ENCODE measurements at places on chromosomes 7 and 10.

GRCh38 chr7:82163586-82163985 lies 280.0 kb downstream of the CACNA2D1 start:
- DNase-seq, result no peak

DNA sequence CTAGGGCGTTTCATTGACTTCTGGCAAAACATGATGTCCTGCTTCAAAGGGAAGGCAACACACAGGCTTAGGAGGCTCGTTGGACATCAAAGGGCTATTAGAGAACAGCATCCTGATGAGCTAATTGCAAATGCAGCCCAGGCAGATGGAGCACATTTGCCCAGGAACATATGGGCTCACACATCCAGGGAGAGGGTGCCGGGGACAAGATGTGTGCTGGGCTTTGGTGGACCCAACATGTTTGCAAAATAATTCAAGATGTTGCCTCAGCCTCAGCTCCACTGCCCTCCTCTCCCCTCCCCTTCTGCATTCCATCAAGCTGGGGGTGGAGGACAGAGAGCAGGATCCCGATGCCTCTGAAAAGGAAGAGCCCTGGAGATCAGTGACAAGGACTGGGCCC lies 217.1 kb upstream of the ZMIZ1 start:
- peak; percentile 37 for DNase-seq

DNA sequence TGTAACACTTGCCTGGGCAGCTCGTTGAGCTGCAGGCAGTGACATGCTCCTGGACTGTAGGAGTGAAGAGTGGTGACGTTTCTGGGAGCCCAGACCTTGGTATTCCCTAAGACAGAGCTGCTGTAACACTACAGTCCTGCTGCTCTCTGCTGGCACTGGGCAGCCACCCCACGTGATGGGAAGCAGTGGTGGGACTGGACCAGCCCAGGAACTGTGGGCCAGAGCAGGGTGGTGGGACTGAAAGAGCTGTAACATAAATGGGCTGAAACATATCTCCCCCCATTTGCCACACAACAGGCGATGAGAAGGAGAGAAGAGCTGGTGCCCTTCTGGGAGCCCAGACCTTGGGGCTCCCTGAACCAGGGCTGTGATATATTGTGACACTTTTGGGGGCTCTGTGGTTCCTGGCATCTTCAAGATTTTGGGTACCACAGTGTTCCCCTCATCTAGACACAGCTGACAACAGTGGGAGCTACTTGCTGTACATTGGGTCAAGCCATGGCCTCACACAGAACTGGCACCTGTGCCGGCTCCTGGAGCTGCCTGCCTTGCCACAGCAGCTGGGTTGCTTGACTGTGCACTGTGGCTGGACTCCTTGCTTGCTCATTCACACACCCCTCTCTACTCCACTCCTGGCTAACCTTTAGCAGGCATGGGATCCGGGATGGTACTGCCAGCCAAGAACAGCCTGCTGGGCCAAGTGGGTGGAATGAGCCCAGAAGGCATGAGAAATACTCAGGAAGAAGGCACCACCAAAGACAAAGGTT lies 161.3 kb upstream of the PCDH15 start:
- no peak for DNase-seq

DNA sequence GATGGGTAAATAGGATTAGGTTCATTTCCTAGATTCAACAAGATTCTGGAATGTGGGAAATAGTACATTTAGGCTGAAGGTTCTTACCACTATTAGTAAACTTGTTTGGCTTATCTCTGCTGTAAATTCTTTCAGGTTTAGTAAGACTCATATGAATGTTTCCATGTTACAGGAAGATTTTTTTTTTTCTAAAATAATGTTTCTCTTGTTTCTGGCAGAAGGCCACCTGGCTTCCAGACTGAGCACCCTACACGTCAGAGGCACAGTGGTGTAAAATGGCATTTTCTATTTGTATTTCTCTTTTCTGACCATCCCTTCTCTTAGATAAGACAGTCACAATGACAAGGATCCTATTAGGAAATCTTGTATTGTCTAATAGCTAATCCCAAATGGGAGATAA lies 22.7 kb upstream of the AASS start:
- peak; percentile 31 for DNase-seq

GRCh38 chr10:31635009-31635408 lies 293.6 kb downstream of the ARHGAP12 start:
- no peak for DNase-seq

- no peak for DNase-seq
Measured at GRCh38 chr10:62075912-62076311, 174.4 kb downstream of the ARID5B start.

GRCh38 chr10:62172465-62172864 lies 96.2 kb downstream of the RTKN2 start:
- DNase-seq, result no peak

DNA sequence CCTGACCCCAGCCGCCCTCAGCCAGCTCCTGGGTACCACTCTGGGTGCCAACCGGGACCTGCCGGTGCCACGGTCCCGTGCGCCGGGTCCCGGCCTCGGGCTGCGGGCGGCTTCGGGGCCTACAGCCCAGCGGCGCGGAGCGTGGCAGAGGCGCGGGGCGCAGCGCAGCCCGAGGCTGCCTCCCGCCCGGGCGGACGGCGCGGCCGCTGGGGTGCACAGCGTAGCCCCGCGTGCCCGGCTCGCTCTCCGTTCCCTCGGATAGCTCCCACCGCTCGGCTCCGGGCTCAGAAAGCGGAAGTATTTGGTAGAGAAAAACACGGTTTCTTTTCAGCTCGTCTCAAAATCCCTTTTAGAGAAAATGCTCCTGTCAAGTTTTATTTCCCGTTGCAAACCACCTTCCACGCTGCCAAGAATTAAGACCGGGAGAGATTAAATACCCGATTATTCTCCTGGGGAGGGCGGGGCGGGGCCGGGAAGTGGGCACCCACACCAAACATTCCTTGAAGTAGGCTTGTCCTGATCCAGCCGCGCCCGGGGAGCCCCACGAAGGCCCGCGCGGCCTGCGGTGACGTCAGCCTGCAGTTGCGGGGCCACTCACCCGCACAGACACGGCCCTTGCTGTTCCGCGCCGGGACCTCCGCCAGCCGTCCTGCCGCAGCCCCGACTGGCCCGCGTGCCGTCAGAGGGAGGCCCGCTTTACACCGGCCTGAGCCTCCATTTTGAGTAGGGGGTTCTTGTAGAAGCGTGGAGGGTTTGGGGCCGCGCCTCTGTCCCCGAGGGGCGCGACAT lies 7.2 kb downstream of the HOXA13 start:
- DNase-seq, result peak; percentile 61

DNA sequence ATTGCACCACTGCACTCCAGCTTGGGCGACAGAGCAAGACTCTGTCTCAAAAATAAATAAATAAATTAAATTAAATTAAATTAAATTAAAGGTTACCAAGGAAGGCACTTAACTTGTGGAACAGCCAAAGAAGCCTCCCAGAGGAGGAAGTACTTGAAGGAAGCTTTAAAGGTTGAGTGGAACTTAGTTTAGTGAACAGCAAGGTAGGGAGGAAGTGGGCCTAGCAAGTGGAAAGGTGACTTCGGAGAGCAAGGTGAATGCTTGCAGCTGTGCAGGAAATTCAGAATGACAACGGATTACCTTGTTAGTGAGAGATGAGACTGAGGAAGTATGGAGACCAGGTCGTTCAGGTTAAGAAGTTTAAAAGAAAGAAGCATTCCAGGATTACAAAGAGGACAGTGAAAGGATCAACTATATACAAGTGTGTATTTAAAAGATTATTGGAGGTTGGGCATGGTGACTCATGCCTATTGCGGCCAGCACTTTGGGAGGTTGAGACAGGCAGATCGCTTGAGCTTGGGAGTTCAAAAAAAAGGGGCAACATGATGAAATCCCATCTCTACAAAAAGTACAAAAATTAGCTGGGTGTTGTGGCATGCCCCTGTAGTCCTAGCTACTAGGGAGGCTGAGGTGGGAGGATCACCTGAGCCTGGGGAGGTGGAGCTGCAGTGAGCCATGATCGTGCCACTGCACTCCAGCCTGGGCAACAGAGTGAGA lies 12.8 kb upstream of the RPEL1 start:
- DNase-seq, result no peak
